ENCODE measurements at places on chromosomes 3 and 15.

- DNase-seq: no peak
Measured at GRCh38 chr3:21919383-21919782, 168.4 kb upstream of the ZNF385D start.

DNA sequence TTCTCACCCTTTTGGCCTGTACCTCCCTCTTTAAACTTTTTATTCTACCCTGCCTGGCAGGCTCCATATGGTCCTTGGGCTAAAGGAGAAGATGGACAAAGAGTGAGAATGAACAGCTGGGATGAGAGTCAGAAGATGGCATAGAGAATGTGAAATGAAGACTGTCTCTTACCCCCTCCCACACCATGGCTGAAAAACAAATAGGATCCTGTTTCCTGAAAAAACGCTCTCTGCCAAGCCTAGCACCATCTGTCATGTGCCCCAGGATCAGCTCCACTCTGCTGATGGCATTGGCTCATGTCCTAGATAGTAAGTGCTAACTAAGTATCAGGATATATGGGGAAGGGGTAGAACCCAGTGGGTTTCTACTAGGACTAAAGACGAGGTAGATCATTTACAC lies 238.6 kb downstream of the MEX3B start:
- no peak for DNase-seq

GRCh38 chr3:108004647-108005046 lies 86.2 kb downstream of the CD47 start:
- DNase-seq: peak; percentile 91

- no peak for DNase-seq
Measured at GRCh38 chr3:39325236-39325635, 4.3 kb upstream of the CCR8 start.

DNA sequence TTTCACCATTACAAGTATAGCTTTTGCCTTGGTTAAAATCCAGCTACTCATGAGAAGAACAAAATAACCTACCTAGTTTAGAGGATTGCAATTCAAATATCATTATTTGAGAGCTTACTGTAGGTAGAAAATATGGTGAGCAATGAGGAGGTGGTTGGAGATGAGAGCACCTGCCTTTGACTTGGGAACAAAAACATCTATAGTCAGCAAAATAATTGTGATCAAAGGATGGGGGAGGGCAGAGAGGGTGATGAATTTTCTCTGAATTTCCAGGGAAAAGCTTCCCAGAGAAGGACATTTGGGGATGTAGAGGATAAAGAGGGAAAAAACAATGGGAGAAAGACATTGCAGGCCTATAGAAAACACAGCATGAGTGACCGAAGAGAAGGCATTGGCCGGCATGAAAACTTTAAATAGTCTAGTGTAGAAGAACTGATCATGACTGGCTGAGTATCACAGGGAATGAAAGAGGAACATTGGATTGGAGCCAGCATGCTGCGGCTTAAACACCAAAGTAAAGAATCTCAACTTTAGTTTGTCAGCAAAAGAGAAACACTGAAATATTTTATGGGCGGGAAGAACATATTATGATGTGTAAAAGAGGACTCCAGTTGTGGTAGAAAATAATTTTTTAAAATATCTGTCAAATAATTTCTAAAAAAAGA lies 581.3 kb downstream of the UNC13C start:
- DNase-seq: peak; percentile 3

GRCh38 chr15:43285609-43286037 lies 18.9 kb upstream of the TGM5 start:
- DNase-seq: peak; percentile 71

GRCh38 chr3:46297658-46298423 lies 55.6 kb downstream of the CCR3 start:
- peak; percentile 65 for DNase-seq

- no peak for DNase-seq
Measured at GRCh38 chr3:152564459-152564858, 270.5 kb upstream of the P2RY1 start.

GRCh38 chr3:88775026-88775690 lies 332.3 kb upstream of the EPHA3 start:
- no peak for DNase-seq

DNA sequence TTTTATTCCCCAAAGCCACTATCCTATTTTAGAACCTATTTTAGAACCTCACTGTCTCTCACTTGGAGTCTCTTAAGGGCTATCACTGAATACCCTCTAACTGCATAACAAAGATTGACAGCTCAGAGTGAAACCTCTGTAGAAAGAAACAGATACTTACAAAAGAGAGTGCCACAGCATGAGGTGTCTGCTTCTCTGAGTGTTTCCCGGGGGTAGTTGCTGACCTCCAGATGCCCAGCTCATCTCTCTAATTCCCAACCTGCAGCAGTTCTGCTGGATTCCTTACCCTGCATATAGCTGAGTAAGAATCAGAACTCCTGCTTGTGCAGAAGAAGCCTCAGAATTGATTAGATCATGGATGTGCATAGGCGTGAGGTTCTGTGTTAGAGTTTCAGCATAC lies 34.5 kb downstream of the P3H2 start:
- no peak for DNase-seq

- no peak for DNase-seq
Measured at GRCh38 chr3:156180077-156180476, 59.7 kb downstream of the KCNAB1 start.

- DNase-seq: no peak
Measured at GRCh38 chr3:35772381-35773015, 133.2 kb downstream of the ARPP21 start.

DNA sequence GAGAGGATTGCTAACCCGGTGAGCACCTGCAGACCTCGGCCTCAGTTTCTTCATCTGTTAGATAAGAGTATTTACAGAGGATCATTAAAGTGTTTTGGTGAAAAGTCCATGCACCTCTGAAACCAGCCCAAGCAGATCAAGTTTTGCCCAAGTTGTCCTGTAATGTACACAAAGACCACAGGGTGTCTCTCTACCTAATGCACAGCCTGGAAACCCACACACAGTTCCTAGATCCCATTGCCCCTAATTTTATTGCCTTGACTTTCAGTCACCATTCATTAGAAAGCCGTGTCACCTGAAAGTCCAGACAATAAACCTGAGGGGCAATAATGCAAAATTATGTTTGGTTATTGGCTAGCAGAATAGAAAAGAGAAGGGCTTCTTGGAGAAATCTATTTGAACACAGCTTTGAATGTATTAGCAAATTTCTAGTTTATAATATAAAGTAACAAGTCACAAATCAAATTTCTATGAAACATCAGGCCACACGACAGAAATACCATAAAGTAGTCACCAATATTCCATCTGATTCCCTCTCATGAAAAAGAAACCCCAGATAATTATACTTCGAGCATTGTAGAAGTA lies 161.3 kb upstream of the SLC2A2 start:
- DNase-seq: peak; percentile 28

GRCh38 chr15:39896101-39896500 lies 24.0 kb downstream of the GPR176 start:
- DNase-seq: no peak

GRCh38 chr15:99042892-99043291 lies 35.3 kb upstream of the PGPEP1L start:
- no peak for DNase-seq

DNA sequence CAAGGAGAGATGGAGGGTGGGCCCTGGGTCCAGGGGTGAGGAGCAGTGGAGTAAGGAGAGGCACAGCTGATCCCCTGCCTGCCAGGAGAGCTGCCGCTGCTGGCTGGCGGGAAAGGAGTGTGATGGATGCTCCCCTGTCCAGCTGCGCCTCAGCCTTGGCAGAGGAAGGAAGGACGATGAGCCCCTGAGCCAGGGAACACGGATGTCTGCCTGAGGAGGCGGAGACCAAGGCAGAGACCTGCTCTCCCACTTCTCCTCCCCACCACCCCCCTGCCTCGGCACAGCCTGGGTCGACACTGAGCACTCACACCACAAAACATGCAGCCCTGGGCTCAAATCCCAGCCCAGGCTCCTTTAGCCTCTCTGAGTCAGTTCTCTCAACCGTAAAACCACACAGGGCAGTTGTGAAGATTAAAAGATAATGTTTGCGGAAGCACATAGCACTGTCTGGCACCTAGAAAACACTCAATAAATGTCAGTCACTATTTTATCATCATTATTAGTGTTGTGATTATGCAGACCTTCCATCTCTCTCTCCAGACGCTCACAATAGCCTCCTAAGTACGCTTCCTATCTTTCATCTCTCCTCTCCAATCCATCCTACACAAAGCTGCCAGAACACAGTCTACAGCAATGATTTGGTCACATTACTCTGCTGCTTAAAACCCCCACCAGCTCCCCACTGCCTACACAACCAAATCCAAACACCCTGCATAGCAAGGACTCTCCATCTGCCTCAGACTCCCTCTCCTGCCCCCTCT lies 52.2 kb downstream of the SEMA5B start:
- no peak for DNase-seq

GRCh38 chr3:97914388-97914787 lies 57.8 kb downstream of the RIOX2 start:
- DNase-seq: no peak

GRCh38 chr15:33142708-33143107 lies 51.8 kb downstream of the FMN1 start:
- no peak for DNase-seq

DNA sequence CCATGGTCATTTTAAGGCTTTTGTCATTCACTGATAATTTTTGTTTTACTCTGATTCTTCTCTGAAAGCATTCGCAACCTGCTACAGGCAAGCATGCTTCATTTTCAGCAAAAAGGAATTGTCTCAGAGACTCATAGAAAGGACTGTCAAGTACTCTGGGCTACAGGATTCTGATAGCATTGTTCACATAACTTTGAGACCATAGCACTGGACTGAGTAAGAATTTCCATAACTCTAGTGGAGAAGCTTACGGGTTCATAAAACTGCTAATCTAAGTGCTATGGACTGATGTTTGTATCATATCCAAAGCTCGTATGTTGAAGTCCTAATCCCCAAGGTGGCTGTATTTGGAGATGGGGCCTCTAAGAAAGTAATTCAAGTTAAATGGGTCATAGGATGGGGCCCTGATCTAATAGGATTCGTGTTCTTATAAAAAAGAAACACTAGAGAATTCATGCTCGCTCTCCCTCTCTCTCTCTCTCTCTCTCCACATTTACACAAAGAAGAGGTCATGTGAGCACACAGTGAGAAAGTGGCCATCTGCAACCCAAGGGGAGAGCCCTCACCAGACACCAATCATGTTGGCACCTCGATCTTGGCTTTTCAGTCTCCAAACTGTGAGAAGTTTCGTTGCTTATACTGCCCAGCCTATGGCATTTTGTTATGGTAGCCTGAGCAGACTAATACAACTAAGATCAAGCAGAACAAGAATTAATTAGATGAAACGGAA lies 60.4 kb downstream of the CRYGS start:
- no peak for DNase-seq

DNA sequence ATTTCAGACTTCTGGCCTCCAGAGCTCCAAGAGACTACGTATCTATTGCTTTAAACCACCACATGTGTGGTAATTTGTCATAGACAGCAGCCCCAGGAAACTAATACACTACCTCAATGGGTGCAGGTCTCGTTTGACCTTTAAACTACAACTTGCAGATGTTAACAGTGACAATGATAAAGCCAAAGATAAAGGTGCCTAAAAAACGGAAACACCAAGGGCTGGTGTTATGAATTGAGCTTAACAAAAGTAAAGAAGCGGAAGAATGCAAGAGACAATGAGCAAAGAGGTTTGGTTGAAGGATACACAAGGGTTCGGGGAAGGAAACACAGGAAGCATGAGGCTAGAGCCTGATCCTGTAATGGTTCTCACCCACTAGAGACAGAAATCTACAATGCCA lies 50.8 kb downstream of the RFTN1 start:
- DNase-seq: no peak

GRCh38 chr15:96117270-96117669 lies 213.2 kb upstream of the NR2F2 start:
- DNase-seq: no peak

DNA sequence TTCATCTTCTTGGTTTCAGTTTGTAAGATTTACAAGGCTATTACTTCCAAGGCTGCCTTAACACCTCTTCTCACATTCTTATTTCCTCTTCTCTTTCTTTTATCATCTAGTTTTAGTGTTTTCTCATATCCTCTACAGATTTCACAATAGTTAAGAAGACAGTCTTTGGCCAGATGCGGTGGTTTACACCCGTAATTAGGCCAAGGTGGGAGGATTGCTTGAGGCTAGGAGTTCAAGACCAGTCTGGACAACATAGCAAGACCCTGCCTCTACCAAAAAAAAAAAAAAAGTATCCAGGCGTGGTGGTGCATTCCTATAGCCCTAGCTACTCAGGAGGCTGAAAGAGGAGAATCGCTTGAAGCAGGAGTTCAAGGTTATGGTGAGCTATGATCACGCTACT lies 3.5 kb upstream of the ALDH1A2 start:
- DNase-seq: no peak

GRCh38 chr3:11305509-11305908 lies 33.3 kb downstream of the ATG7 start:
- no peak for DNase-seq

DNA sequence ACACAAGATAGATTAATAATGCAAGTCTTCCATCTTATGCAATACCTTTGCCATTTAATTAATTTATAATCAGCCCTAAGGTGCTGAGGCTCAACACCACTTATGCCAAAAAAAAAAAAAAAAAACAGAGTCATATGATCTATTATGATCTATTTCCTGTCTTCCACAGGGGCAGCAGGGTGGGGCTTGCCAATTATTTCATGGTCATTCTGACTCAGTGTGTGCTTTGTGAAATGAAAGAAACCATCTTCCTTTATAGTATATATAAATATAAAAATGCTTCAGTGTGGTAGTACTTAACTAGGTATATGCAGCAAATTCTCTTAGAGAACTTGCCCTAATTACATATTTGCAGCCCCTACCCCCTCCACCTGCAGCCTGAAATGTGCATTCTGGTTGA lies 7.2 kb upstream of the RARB start:
- DNase-seq: no peak

DNA sequence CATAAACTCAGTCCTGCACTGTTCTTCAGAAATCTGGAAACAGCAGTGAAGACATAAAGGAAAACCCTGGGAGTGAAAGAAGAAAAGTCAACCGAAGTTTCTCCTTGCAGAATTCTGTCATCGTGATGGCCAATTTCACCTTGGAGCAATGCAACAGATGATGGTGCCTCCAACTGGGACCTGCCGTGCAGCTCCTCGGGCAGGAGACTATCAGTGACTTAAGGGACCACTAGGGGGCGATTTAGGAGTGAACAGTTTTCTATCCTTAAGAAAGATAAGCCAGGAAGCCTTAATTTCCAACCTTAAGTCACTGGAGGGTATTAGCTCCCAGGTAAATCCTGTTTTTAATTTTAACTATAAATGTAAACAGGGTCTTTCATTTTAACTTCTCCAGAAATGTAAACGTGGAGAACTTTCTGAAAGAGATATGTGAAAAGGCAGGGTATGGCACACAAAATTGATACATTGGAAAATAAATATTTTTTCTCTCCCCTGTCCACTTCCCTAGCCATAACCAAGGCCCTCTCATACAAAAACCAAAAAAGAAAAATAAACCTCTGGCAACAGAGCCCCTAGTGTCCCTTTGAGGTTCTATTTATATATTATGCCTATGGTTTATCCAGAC lies 116.3 kb downstream of the PDZRN3 start:
- peak; percentile 54 for DNase-seq

GRCh38 chr3:25781145-25781757 lies 2.0 kb downstream of the NGLY1 start:
- DNase-seq: peak; percentile 13

All from inflammatory macrophage treated with lipopolysaccharide for 4 hours (primary cell).